ENCODE measurements at places on chromosomes 7 and 10. TPM values are rescaled to one million over a fixed set of nuclear protein-coding genes. Genes with fewer than 3 reads are reported as not detected.

- no peak for DNase-seq
Measured at GRCh38 chr7:15446280-15446679, 115.5 kb downstream of the AGMO start.

DNA sequence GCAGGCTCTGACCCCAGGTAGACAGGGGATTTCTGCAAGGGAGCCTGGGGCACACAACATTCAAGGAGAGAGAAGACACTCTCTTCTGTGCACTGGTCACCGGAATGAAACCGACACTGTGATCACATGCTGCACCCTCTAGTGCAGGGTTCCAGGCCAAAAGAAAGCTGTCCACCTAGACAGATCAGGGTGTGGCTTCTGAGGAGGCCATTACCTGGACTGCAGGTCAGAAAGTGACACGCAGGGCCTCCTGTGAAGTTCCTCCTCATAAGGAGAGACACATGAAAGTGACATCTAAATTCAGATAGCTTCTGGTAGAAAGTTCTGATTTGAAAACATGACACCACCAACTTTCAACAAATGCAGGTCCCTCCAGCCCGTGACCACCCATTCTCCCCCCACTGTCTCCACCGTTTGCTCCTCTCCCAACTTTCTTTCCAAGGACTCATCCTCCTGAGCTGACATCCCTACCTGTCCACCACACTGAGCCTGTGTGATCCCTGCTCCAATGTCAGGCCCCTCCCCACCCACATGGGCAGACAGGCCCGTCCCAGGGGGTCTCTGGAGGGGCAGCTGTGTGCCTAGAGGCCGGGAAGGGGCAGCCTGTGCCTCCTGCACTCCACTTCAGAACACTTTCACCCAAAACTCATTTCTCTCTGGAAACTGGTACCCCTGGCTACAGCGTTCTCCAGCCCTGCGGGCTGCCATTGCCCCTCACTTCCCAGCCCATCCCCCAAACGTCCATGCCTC, 198.0 kb downstream of the TNS3 start:
- DNase-seq, result no peak

PPP3CB gene
- total RNA-seq, result 49.2 TPM

- peak; percentile 66 for DNase-seq
Measured at GRCh38 chr7:5237286-5237685, 45.5 kb upstream of the SLC29A4 start.

DNA sequence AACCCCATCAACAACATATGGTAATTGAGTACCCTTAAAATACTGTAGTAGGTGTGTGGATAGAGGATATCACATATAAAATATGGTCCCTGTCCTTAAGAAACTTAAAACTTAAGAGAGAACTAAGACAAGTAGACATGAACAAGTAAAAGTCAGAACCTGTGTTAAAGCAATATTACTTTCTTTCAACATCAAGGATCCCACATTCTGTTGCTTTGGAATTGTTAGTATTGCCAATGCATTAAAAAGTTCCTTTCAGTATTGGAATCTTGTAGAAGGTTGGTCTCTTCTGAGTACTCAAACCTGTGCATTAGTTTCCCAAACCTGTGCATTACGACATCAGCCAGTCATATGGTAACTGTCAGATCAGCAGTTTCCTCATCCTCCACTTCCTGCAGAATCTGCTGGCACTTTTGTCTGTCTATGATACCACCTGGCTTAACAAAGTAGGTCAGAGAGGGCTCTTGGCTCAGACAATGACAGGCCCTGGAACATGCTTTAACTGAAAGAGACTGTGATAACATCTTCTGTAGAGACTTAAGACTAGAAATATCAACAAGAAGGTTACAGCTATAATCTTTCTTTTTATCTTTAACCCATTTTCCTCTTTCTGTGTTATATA, 56.5 kb downstream of the CCDC71L start:
- no peak for DNase-seq

SAMD9 gene
- total RNA-seq, result 18.3 TPM

LIPF gene
- not detected for total RNA-seq

- DNase-seq, result no peak
Measured at GRCh38 chr7:113582471-113582870, 336.3 kb downstream of the PPP1R3A start.

DNA sequence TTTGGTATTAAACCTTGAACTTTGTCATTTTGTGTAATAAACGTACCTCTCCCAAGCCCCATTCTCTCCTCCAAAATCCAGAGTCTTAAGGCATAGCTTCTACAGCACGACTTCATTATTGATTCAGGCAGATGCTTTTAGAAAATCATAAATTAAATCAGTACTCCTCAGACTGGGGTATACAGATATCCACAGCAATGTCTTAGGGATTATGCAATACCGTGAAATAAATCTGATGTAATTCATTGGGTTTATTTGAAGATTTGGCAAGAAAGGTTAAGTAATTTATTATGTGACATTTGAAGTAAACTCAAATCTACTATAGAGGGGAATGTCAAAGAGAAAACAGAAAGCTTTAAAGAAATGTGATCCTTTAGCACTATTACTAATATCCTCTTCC, 246.1 kb upstream of the PLXDC2 start:
- peak; percentile 19 for DNase-seq

ITGA8 gene
- total RNA-seq, result 2.6 TPM

GRCh38 chr7:16724344-16724743, 29.2 kb upstream of the TSPAN13 start:
- no peak for DNase-seq

UBE2H gene
- 71.6 TPM for total RNA-seq

- DNase-seq, result peak; percentile 92
Measured at GRCh38 chr7:80357530-80357929, 154.3 kb downstream of the GNAT3 start.

GRCh38 chr10:98267069-98267893, 713 bp downstream of the LOXL4 start:
- DNase-seq, result no peak

GRCh38 chr7:41217306-41217705, 485.6 kb downstream of the INHBA start:
- peak; percentile 16 for DNase-seq

All from fibroblast of the aortic adventitia (primary cell).